ENCODE measurements at places on chromosomes 1 and 21. TPM values are rescaled to one million over a fixed set of nuclear protein-coding genes. Genes with fewer than 3 reads are reported as not detected.

ERO1B gene
- total RNA-seq: 3.1 TPM

ECM1 gene
- total RNA-seq: 3.6 TPM

NSL1 gene
- 20.0 TPM for total RNA-seq

DNA sequence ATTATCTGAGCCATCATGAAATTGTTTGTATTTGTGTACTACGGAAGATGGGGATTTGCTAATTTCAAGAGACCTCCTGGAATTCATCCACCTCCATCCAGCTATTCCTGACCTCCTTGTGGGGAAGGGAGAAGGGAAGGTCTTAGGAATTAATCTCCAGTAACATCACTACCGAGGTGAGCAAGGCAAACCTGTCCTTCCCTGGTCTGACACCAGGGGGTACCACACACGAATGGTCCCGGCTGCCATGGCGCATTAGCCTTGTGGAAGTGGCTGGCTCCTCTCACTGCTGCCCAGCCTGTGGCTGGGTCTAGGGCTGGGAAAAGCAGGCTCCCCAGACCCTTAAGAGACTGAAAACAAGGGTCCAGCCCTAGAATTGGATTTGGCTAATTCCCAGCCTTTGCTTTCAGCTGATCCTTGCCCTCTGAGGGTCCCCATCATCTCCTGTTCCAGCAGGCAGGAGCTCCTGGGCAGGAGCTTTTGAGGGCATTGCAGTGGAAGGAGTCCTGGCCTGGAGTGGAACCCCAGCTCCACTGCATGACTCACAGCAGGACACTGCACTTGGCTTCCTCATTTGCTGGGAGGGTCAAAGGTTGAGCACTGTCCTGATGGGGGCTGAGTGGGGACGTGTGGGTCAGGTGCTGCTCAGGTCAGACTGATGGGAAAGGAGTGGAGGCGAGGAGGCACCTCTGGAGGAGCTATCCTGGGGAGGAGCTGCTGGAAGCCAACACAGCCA lies 34.8 kb downstream of the RIMS3 start:
- peaks cover 14% of the 10 kb centered on the region for H3K4me1 ChIP-seq
- no peak overlapping the region for H3K27ac ChIP-seq
- H3K36me3 ChIP-seq: peaks cover 12% of the 10 kb centered on the region
- H3K27me3 ChIP-seq: no peaks in the 10 kb centered on the region
- DNase-seq: no peak
- H3K4me3 ChIP-seq: no peak overlapping the region

DNA sequence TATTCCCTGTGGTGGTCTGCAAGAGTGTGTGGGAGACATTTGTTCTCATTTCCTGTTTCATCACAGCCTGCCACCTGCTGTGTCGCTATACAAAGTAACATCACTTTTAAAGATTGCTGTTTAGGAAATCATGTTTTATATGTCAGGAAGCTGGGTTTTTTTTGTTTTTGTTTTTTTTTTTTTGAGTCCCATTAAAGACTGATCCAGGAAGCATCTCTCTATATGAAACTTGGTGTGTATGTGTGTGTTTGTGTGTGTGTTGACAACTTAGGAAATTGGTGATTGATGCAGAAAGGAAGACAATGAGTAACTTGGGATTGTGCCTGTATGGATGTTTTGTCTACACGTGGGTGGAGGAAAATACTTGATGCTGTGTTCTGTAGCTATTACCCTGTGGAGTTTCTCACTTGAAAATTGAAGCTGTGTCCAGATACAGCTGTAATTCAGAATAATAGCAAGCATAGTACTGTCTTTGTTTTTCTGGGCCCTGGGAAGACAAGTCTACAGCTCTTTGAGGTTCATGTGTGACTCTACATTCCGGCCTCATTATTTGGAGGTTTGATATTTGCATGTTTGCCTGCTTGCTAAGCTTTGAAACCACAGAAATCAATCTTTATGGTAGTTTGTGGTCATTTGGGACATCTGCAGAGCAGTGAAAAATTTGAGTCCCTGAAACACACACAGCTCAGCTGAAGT lies 47.9 kb downstream of the LAMC1 start:
- H3K4me1 ChIP-seq: peaks cover 67% of the 10 kb centered on the region
- DNase-seq: no peak
- peak overlapping the region; percentile 84 for H3K27ac ChIP-seq
- H3K36me3 ChIP-seq: peaks cover 3% of the 10 kb centered on the region
- H3K4me3 ChIP-seq: no peak overlapping the region

GRCh38 chr1:181126289-181126688 lies 37.8 kb downstream of the IER5 start:
- peaks cover 25% of the 10 kb centered on the region for H3K4me1 ChIP-seq
- no peak for DNase-seq
- H3K4me3 ChIP-seq: no peak overlapping the region
- no peak overlapping the region for H3K27ac ChIP-seq
- H3K27me3 ChIP-seq: no peaks in the 10 kb centered on the region

- H3K4me1 ChIP-seq: peaks cover 33% of the 10 kb centered on the region
- no peak for DNase-seq
- no peaks in the 10 kb centered on the region for H3K27me3 ChIP-seq
These were observed 659 bp downstream of the AGO1 start for GRCh38 chr1:35883635-35884101.

DNA sequence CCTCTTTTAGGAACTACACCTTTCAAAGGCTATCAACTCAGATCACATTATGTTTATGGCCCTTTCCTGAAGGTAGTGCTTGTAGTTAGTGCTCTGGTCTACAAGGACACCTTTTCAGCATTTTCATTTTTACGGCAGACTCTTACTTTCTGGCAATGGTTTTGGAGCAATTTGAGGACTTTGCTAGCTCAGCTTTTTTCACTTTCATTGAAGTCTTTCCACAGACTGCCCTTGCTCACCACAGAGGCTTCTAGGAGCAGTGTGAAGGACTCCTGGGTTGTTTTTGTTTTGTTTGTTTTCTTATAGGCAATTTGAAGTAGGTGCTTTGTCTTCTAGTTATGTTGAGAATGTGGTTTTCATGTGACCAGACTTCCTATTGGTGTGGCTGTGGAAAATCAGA lies 43.1 kb downstream of the CD55 start:
- no peaks in the 10 kb centered on the region for H3K36me3 ChIP-seq
- DNase-seq: no peak
- no peaks in the 10 kb centered on the region for H3K4me1 ChIP-seq
- no peak overlapping the region for H3K27ac ChIP-seq
- H3K4me3 ChIP-seq: no peak overlapping the region
- no peaks in the 10 kb centered on the region for H3K27me3 ChIP-seq

GRCh38 chr1:109749221-109749620 lies 8.4 kb upstream of the GSTM3 start:
- no peak overlapping the region for H3K27ac ChIP-seq
- no peaks in the 10 kb centered on the region for H3K4me1 ChIP-seq
- no peak overlapping the region for H3K4me3 ChIP-seq
- H3K27me3 ChIP-seq: peaks cover 14% of the 10 kb centered on the region

DNA sequence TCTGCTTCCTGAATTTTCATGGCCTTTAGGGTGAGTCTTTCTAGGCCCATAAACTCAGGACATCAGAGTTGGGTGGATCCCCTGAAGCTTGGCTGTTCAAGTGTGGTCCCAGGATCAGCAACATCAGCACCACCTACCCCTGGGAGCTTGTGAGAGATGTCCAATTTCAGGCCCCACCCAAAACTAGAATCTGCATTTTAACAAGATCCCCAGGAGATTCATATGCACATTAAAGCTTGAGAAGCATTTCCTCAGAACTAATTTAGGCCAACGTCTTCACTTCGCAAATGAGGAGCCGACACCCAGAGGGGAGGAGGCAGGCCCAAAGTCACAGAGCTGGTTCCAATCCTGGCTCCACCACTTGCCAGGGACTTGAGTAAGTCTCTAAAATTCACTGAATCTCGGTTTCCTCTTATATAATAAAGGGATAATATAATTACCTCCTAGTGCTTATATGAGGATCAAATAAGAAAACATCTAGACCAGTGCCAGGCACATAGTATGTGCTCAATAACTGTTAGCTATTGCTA lies 10.3 kb upstream of the PHLDA3 start:
- no peaks in the 10 kb centered on the region for H3K36me3 ChIP-seq
- no peaks in the 10 kb centered on the region for H3K27me3 ChIP-seq
- H3K27ac ChIP-seq: no peak overlapping the region
- H3K4me1 ChIP-seq: peaks cover 33% of the 10 kb centered on the region
